ENCODE measurements at places on chromosomes 6 and 20.

GRCh38 chr6:89387516-89388201 lies 24.4 kb downstream of the RRAGD start:
- DNase-seq = no peak

DNA sequence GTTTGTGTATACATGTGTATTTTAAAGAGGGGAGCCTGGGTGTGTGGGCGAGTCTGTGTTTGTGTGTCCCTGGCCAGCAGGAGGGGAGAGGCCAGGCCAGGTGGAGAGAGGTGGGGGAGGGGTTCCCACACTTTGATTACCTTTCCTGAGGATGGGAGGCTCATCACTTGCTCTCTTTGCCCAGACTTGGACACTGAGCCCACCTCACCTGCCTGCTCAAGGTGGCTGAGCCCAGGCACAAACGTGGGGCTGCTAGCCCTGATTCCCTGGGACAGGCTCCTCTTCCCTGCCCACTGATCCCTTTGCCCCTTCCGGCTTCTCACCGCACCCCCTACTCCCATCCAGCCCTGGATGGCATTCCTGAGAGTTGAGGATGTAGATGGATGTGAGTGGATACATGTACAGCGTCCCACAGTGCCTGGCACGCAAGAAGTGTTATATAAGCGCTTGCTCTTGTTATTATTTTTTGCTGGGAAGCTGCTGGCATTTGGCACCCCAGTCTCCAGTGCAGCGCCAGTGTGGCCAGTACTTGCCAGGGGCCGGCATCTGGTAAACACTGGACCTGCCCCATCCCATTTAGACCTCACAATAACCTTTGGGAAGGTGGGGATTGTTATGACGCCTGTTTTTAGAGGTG lies 2.7 kb downstream of the CEBPB start:
- peak; percentile 59 for DNase-seq

DNA sequence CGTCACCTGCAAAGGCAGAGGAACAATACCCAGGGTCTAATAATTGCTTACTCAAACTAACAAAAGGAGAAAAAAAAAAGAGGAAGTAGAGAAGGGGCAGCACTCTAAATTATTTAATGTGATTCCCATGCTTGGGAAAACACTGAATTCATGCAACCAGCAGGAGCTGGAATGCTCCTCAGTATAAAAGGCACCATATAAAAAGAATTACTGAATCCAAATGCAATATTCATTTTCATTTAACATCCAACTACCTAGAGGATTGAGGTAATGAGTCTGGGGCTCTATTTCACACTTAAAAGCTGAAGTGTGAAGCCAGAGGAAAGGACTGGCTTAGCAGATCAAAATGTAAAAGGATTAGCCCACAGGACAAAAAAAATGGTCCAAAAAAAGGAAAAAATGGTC lies 8.7 kb downstream of the B4GALT5 start:
- no peak for DNase-seq

DNA sequence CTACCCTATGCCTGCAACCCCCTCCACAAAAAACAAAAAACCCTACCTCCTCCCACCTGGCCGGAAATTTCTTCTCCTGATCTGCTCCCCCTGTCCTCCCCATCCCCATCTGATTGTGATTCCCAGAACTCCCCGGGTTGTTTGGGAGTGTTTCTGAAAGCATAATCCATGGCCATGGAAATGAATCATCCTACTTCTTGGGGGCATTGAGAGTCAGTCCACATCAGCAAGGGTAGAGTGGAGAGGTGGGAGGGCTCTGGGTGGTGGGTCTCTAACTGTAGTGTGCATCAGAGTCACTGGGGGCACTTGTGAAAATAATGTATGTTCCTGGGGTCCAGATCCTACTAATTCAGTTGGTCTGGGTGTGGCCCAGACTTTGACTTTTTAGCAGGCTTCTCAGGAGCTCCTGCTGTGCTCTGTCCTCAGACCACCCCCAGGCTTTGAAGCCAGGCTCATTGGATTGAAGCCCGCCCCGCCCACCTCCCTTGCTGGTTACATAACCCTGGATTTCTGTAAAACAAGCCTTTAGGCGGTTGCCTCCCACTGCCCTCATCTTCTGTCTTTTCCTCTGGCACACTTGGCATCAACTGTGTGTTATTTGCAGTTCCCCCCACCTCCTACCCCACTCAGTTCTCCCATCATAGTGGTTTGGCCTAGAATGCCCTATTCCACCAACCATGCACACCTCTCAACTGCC lies 10.5 kb downstream of the PIGT start:
- DNase-seq = no peak

- DNase-seq = no peak
Measured at GRCh38 chr6:48714699-48715098, 603.7 kb upstream of the PTCHD4 start.

DNA sequence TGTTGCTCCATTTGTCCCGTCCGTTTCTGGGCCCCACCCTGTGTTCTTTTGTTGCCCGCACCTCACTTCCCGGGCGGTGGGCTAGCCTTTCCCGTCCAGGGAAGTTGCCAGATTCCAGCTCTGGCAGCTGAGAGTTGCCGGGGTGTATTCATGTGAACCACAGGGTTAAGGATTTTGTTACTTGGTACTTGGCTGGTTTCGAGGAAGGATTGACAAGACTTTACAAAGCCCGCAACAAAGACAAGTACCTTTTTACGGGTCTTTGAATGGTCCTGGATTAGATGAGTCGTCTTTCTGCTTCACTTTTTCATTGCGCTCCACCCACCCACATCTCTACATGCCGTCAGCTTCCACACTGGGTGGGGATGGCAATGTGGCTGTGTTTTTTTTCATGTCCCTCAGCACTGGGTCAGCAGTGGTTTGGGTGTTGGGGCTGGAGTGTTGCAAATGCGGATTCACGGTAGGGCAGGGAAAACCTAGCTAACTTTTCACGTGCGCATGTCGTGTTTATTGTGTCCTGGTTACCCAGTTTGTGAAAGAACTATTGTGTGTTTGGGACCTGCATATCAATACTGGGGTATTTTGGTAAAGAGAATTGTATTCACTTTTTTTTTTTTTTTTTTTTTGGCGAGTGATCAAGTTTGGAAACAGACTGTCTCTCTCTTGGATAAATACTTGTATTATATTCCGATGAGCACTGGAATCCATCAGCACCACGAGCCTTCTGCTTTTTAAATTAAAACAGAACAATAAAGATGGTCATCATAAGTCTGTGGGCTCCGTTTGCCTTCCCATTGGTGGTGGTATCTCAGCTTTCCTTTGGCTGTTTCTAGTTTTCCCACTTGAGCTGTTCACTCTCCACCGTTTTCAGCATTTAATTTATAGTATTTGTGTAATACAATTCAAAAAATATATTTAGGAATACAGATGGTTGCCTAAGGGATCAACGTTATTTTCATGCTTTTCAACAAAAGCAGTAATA lies 1.2 kb downstream of the DUSP22 start:
- DNase-seq = no peak

All from fibroblast of skin of scalp (primary cell).